ENCODE measurements at places on chromosomes 16 and 17.

DNA sequence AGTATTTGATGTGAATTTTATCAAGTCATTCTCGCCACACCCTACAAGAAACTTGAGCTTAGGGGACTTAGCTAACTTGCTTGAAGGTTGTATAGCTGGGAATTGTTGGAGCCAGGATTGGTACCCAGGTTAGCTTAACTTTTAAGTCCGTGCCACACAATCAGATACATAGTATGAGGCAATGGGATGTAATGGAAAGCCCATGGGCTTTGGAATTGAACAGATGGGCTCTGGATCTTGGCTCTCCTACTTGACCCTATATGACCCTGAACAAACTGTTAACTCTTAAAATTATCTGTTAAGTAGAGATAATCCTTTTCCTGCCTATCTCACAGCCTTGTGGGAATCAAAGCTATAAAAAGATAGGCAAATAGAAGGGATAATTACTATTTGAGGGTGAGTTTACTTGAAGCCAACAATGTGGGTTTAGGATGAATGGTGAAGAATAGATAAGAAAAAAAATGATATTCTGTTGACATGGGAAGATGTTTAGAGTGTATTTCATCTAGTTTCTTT is 51.9 kb upstream of the CACNG3 start:
- DNase-seq, result no peak

- DNase-seq, result no peak
Observed at GRCh38 chr16:303760-304505, 21.0 kb downstream of the PDIA2 start.

GRCh38 chr17:61254904-61255303 is 144.7 kb upstream of the TBX2 start:
- no peak for DNase-seq

GRCh38 chr17:864315-864714 is 82.2 kb downstream of the MRM3 start:
- no peak for DNase-seq

GRCh38 chr17:66701462-66701861 is 133.5 kb upstream of the CACNG5 start:
- DNase-seq, result no peak

DNA sequence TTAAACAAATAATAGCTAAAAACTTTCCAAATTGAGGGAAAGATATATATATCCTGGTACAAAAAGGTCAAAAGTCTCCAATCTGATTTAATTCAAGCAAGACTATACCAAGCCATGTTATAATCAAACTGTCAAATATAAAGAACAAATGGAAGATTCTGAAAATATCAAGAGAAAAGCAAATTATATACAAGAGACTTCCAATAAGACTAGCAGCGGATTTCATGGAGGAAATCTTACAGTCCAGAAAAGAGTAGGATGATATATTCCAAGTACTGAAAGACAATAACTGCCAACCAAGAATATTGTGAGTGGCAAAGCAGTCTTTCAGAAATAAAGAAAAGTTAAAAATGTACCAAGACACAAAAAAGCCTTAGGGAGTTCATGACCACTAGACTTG is 102.2 kb downstream of the CEP112 start:
- DNase-seq, result no peak

DNA sequence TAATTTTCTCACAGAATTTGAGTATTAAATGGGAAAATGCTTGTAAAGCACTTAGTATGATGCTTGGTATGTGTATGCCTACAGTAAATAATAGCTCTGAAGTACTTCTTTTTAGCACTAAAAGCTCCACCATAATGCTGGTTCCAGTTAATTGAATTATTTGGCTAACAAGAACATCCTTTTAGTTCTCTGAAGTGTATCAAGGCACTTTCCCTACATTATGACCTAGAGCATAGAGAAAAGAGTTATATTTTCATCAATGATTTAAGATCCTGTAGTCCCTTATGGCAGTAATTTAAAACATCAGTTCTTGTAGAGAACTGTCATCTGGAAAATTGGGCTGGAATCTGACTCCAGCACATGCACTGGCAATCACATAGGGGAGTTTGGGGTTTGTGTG is 21.9 kb upstream of the PHAF1 start:
- no peak for DNase-seq

- no peak for DNase-seq
Observed at GRCh38 chr17:40993839-40994238, at the start of gene KRTAP3-3. KRTAP3-3 (minus strand) TSS chr17:40994164; CDS start chr17:40994097, 67 bp downstream.

DNA sequence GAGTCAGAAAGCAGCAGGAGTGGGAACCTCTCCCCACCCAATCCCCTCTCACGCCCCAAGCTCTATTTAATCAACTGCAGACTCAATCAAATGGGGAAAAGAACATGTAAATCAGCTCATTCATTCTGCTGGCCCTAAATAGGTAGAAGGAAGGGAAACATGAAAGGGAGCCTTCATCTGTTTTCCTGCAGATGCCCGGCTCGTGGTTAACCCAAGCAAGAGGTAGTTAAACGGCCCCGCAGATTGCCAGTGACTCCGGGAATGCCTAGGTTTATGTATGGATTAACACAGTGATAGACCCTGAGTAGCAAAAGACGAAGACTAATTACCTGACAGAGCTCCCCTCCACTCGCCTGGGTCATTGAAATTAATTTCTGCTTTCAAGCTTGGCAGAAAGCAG is 542.0 kb downstream of the WWOX start:
- DNase-seq, result no peak

DNA sequence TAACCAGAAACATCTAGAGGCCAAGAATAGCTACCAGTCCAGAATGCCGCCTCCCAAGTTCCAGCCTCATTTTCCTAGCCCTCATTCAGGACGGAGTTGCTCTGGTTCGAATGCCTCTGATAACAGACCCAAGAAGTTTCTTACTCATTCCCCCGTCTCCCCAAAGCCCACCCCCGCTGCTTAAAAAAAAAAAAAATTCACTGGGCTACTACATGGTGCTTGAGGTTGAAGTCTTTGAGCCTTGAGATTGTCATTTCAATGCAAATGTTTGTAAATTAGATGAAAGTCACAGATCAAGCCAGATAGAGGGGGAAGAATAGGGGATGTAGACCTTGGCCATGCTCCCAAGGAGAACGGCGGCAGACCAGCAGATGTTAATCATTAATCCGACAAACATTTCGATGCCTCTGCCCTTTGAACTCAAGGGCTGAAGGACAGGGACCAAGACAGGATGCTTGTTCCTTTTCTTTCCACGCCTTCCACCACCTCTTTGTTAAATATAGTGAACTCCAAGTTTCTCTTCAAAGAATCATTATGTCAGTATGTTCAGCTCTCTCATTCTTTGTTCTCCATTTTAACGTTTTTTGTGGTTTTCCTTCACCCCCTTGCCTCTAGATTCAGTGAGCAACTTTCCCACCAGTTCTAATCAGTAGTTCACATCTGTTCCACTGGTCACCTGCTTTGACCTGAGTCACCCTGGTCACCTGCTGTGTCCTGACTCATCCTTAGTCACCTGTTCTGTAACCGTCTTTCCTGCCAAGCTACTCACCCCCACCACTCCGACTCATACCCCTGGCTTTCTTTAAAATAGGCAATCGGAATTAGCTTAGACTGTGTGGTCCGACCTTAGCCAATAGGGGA is 190.3 kb downstream of the CPPED1 start:
- DNase-seq, result no peak

DNA sequence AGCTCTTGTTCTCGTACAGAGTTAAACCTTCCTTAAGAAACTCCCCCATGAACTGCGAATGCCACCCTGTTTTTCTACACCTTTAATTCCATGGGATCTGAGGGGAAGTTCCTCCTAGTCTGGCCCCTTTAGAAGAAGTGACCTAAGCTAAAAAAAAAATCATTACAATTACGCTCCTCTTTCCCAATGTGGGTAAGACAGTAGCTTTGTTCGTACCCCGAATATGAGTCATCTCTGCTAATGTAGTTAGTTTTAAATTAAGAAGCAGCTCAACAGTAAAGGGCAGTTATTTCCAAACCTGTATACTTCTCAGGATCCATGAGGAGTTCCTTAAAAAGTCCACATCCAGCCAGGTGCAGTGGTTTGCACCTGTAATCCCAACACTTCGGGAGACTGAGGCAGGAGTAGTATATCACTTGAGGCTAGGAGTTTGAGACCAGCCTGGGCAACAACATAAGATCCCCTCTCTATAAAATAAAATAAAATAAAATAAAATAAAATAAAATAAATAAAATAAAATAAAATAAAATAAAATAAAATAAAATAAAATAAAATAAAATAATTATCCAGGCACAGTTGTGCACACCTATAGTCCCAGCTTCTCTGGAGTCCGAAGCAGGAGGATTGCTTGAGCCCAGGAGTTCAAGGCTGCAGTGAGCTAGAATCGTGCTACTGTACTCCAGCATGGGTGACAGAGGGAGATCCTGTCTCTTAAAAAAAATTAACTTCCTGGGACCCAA is 26.1 kb downstream of the RCVRN start:
- no peak for DNase-seq

GRCh38 chr16:72743011-72743761 is 304.7 kb downstream of the ZFHX3 start:
- no peak for DNase-seq

DNA sequence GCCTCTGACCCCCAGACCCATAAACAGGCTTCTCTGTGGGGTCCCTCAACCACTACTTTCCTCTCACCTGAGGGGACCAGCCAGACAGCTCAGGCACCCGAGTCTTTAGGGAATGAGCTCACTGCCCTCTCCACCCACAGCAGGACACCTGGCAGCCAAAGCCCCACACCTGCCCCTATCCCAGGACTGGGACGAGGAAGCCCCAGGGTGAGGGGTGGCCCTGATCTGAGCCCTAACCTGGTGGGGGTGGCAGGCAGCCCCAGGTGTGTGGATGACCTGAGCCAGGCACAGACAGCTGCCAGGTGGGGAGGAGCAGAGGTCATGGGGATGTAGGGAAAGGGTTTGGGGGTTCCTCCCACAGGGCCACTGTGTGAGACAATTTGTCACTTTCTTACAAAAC is 1.7 kb upstream of the TEX19 start:
- no peak for DNase-seq

- no peak for DNase-seq
Observed at GRCh38 chr17:30605523-30605922, 128.3 kb downstream of the GOSR1 start.
